ENCODE measurements at places on chromosomes 12 and 14. TPM values are rescaled to one million over a fixed set of nuclear protein-coding genes. Genes with fewer than 3 reads are reported as not detected.
A peak's percentile ranks its signal among the peaks of the same experiment; 100 is the strongest.

DNA sequence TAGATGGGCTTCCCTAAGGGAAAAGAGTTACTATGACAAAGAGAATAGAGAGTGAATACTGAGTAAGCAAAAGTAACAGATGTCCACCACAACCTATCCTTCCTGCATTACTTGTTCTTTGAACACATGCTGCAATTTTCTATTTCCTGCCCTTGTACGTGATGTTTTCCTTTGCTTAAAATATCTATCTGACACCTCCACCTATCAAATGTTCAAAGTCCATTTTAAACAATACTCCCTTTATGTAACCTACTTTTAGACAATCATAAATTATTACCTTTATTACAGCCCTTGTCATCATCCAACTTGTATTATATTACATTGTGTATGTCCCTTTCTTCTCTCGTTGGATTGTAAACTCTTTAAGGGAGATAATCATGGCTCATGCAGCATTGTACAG, 147.2 kb upstream of the DYRK2 start:
- peaks cover 4% of the 10 kb centered on the region for H3K4me1 ChIP-seq
- no peaks in the 10 kb centered on the region for H3K27me3 ChIP-seq
- no peaks in the 10 kb centered on the region for H3K36me3 ChIP-seq
- DNase-seq = no peak
- H3K4me3 ChIP-seq = no peak overlapping the region

- H3K27ac ChIP-seq = no peak overlapping the region
- H3K27me3 ChIP-seq = no peaks in the 10 kb centered on the region
- H3K4me1 ChIP-seq = no peaks in the 10 kb centered on the region
- DNase-seq = no peak
These were observed 31.8 kb downstream of the PPM1H start for GRCh38 chr12:62903151-62903550.

DNA sequence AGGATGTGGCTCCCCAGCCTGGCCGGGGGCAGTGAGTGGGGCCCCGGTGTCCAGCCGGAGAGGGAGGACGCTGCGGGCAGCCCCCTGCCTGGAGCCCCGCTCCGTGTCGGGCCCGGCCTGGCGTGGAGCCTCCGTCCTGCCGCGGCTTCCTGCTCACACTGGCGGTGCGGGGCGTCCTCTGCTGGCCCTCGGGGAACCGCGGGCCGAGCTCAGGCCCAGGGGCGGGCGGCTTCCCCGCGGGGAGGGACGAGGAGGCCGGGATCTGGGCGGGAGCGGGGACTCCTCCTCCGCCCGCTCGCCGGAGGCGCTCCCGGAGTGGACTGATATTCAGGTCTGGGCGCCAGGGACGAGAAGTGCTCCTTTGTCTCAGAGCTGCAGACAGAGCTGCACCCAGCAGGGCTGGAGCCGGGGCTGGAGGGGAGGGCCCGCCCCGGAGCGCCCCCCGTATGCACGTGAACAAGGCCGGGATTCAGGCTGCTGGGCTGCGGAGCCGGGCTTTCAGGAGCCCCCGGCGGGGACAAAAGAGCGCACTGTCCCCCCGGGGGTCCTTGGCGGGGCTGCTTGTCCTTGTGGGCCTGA, 2.2 kb downstream of the MMP17 start:
- H3K4me3 ChIP-seq = peak overlapping the region; percentile 44
- peaks cover 28% of the 10 kb centered on the region for H3K4me1 ChIP-seq
- DNase-seq = peak; percentile 59
- no peaks in the 10 kb centered on the region for H3K36me3 ChIP-seq
- H3K27ac ChIP-seq = no peak overlapping the region
- peaks cover 45% of the 10 kb centered on the region for H3K27me3 ChIP-seq

The MLXIP gene
- 98.0 TPM for total RNA-seq

- peak overlapping the region; percentile 52 for H3K27ac ChIP-seq
- peak overlapping the region; percentile 80 for H3K4me3 ChIP-seq
- no peaks in the 10 kb centered on the region for H3K36me3 ChIP-seq
- H3K27me3 ChIP-seq = no peaks in the 10 kb centered on the region
- DNase-seq = no peak
These were observed 831 bp upstream of the BTBD7 start for GRCh38 chr14:93333631-93334103.

- no peak overlapping the region for H3K4me3 ChIP-seq
- H3K4me1 ChIP-seq = no peaks in the 10 kb centered on the region
- H3K27ac ChIP-seq = no peak overlapping the region
These were observed 23.0 kb downstream of the ATF7 start for GRCh38 chr12:53603196-53603595.

The YEATS4 gene
- 26.2 TPM for total RNA-seq

GRCh38 chr14:93957333-93957710, 19.0 kb downstream of the ASB2 start:
- H3K4me3 ChIP-seq = no peak overlapping the region
- no peak overlapping the region for H3K27ac ChIP-seq
- no peak for DNase-seq
- peaks cover 100% of the 10 kb centered on the region for H3K4me1 ChIP-seq
- no peaks in the 10 kb centered on the region for H3K36me3 ChIP-seq

The AKAP3 gene
- 0.96 TPM for total RNA-seq

The GPR84 gene
- total RNA-seq = 0.27 TPM

DNA sequence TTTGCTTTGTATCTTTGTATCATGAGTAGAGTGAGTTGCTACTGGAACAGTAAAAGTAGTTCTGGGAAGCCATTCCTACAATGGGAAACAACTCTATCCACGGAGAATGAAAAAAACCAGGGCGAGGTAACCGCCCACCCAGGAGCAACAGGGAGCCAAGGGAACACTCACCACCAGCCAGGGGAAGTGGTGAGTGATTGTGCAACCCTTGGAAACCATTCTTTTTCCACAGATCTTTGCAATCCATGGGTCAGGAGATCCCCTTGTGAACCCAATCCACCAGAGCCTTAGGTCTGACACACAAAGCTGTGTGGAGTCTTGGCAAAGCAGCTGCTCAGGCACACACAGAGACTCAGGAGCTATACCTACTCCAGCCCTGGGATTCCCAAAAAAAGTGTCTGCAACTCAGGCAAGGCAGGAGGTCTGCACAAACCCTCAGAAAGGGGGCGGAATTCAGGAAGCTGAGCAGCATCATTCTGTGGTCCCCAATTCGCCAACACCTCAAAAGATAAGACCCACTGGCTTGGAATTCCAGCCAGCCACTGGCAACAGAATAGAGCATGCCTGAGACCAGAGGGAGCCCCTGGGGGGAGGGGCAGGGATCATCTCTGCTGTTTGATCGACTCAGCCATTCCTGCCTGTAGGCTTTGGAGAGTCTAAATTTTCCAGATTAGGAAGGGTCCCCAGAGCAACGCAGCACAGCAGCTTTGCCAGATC, 52.1 kb upstream of the PPFIA2 start:
- no peaks in the 10 kb centered on the region for H3K27me3 ChIP-seq
- peaks cover 3% of the 10 kb centered on the region for H3K4me1 ChIP-seq
- peak; percentile 8 for DNase-seq
- no peak overlapping the region for H3K4me3 ChIP-seq
- no peaks in the 10 kb centered on the region for H3K36me3 ChIP-seq

DNA sequence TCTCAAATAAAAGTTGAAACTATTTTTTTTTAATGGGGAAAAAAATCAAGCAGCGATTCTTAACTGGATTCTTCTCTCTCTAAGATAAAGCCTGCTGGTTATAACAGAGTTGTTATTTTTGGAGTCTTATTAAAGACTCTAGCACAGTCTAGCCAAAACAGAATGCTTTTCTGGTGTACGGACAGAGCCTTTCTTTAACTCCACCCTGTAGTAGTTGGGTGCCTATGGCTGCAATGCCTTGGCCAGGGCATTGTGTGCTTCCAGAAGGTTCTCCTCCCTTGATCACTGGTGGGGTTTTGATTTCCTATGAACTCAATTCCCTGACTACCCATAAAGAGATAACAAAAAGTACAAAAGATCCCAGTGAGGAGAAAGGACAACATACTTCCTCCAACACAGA, 35.7 kb upstream of the TC2N start:
- H3K27me3 ChIP-seq = no peaks in the 10 kb centered on the region
- peaks cover 5% of the 10 kb centered on the region for H3K4me1 ChIP-seq
- DNase-seq = no peak
- H3K4me3 ChIP-seq = no peak overlapping the region
- no peaks in the 10 kb centered on the region for H3K36me3 ChIP-seq

DNA sequence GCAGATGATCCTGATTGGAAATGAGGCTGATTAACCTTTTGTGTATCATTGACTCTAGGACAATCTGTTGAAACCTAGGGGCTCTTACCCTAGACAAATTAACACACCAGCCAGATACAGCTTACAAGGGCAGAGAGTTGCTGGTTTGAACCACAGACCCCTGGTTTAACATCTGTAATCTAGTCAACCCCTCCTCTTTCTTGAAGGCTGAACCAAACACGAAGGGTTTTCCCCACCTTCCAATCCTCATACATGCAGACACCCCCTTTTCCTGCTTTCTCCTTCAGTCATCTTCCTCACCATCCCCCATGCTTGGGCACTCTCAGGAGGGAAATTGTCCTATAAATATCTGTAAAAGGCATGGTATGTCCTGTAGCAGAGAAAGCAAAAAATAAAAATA, 126.0 kb upstream of the HIF1A start:
- H3K27me3 ChIP-seq = no peaks in the 10 kb centered on the region
- no peak overlapping the region for H3K27ac ChIP-seq
- no peaks in the 10 kb centered on the region for H3K36me3 ChIP-seq
- H3K4me1 ChIP-seq = peaks cover 42% of the 10 kb centered on the region
- H3K4me3 ChIP-seq = no peak overlapping the region

The IL31 gene
- not detected for total RNA-seq

The VWF gene
- total RNA-seq = 0.20 TPM

- no peak overlapping the region for H3K4me3 ChIP-seq
- no peak for DNase-seq
- no peaks in the 10 kb centered on the region for H3K36me3 ChIP-seq
- H3K27ac ChIP-seq = no peak overlapping the region
- no peaks in the 10 kb centered on the region for H3K27me3 ChIP-seq
- H3K4me1 ChIP-seq = peaks cover 25% of the 10 kb centered on the region
These were observed 2.3 kb downstream of the ANKRD9 start for GRCh38 chr14:102507081-102507856.

- no peak for DNase-seq
- no peak overlapping the region for H3K4me3 ChIP-seq
- H3K27ac ChIP-seq = no peak overlapping the region
- H3K27me3 ChIP-seq = peaks cover 39% of the 10 kb centered on the region
- no peaks in the 10 kb centered on the region for H3K36me3 ChIP-seq
- no peaks in the 10 kb centered on the region for H3K4me1 ChIP-seq
These were observed 70.0 kb upstream of the GALNT9 start for GRCh38 chr12:132399092-132400010.

DNA sequence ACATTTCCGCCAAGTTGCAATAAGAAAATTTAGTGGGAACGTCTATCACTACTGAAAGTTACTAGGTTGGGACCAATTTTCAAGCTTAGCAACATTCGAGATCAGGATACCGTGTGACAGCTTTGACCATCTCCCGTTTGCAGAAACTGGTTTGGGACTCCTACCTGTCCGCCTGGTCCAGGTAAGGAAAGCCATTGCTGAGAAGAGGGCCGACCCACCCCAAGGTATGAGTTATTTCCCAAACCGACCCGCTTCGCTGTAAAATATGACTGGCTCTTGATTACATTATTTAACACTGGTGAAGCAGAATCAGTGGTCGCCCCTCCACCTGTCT, 271 bp downstream of the DNAI7 start:
- H3K27me3 ChIP-seq = no peaks in the 10 kb centered on the region
- DNase-seq = no peak
- H3K4me1 ChIP-seq = peaks cover 14% of the 10 kb centered on the region
- H3K36me3 ChIP-seq = no peaks in the 10 kb centered on the region

The FGF6 gene
- not detected for total RNA-seq

The SLCO1C1 gene
- total RNA-seq = not detected

The ADAM20 gene
- total RNA-seq = 0.22 TPM

DNA sequence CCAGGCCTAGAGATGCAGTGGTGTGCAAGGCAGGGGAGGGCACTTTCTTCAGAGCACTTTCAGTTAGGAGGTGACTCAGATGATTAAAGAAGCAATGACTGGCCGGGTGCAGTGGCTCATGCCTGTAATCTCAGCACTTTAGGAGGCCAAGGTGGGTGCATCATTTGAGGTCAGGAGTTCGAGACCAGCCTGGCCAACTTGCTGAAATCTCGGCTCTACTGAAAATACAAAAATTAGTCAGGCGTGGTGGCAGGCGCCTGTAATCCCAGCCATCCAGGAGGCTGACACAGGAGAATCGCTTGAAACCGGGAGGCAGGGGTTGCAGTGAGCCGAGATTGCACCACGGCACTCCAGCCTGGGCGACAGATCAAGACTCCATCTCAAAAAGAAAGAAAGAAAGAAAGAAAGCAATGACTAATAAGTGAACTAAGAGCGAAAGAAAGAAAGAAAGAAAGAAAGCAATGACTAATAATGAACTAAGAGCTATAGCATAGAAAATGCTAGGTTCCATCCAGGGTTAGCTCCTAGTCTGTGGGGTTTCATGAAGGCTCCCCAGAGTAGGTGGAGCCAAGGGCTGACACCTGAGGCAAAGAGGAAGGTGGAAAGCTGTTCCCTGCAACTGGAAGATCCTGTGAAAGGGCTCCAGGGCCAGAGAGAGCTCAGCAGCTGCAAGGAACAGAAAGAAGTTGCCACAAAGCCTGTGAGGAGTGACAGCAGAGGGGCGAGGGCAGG, 334.5 kb downstream of the CACNA1C start:
- no peak for DNase-seq
- no peak overlapping the region for H3K4me3 ChIP-seq
- H3K27me3 ChIP-seq = no peaks in the 10 kb centered on the region
- H3K27ac ChIP-seq = no peak overlapping the region

GRCh38 chr12:75994069-75994740, 37.4 kb downstream of the PHLDA1 start:
- H3K27me3 ChIP-seq = no peaks in the 10 kb centered on the region
- no peaks in the 10 kb centered on the region for H3K4me1 ChIP-seq
- H3K27ac ChIP-seq = no peak overlapping the region
- no peak for DNase-seq
- no peak overlapping the region for H3K4me3 ChIP-seq
- H3K36me3 ChIP-seq = no peaks in the 10 kb centered on the region

The SIX6 gene
- total RNA-seq = not detected

The LMNTD1 gene
- not detected for total RNA-seq

The PPP4R4 gene
- total RNA-seq = 3.5 TPM

The IGFBP6 gene
- not detected for total RNA-seq

DNA sequence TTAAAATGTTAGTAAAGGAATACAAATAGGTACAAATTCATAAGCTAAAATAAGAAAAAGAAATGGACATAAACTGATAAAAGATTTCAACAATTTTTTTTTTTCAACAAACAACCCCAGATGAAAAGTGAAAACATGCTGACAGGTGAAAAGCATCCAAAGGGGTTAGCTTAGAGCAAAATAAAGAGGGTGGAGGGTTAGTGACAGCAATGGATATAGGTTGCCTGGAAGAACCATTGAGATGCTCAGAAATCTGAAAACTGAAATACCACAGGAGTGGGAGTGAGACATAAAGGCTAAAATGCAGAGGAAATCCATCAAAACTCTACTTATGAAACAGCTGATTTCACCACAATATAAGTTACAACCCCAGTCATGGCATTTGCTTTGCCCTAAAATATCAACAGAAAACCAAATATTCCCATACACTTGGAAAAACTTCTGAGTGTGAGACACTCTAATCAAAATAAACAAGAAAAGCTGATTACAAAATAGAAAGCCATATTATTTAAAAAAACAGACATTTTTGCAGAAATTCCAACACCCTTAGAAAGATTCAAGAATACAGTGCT, 136.3 kb upstream of the PLEKHG7 start:
- DNase-seq = no peak
- no peaks in the 10 kb centered on the region for H3K27me3 ChIP-seq
- no peak overlapping the region for H3K27ac ChIP-seq

All from CD4-positive, alpha-beta T cell (primary cell).